Amniotic epithelial cell (primary cell): ENCODE measurements at places on chromosomes 16 and 17.
A peak's percentile ranks its signal among the peaks of the same experiment; 100 is the strongest.

DNA sequence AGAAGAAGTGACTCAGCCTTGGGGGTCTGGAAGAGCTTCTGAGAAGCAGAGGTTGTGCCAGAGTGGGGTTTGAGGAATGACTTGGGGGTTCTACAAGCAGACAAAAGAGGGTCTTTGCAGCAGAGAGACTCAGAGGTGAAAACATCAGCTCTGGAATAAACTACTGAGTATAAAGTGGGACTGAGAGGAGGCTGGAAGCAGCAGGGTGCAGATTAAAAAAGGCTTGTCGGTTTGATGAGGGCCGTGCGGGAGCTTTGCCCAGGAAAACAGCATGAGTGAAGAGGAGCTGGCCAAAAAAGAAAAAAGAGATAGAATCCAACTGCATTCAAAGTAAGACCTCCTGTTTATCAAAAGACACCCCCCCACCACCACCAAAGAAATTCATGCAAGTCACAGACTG lies 13.1 kb upstream of the ACE start:
- DNase-seq, result no peak

DNA sequence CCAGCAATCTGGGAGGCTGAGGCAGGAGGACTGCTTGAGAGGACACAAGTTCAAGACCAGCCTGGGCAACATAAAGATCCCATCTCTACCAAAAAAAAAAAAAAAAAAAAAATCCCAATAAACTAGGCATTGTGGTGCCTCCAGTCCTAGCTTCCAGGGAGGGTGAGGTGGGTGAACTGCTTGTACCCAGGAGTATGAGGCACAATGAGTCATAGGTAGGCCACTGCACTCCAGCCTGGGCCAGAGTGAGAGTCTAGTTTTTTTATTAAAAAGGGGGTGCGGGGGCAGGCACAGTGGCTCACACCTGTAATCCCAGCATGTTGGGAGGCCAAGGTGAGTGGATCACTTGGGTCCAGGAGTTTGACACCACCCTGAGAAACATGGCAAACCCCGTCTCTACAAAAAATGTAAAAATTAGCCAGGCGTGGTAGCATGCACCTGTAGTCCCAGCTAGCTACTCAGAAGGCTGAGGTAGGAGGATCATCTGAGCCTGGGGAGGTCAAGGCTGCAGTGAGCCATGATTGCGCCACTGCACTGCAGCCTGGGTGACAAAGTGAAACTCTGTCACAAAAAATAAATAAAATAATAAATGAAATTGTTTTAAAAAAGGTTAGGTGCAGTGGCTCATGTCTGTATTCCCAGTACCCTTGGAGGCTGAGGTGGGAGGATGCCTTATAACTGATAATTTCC lies 7.8 kb upstream of the CHST6 start:
- no peak for DNase-seq

GRCh38 chr16:57475711-57476339 lies 10.5 kb downstream of the DOK4 start:
- peak; percentile 48 for DNase-seq

DNA sequence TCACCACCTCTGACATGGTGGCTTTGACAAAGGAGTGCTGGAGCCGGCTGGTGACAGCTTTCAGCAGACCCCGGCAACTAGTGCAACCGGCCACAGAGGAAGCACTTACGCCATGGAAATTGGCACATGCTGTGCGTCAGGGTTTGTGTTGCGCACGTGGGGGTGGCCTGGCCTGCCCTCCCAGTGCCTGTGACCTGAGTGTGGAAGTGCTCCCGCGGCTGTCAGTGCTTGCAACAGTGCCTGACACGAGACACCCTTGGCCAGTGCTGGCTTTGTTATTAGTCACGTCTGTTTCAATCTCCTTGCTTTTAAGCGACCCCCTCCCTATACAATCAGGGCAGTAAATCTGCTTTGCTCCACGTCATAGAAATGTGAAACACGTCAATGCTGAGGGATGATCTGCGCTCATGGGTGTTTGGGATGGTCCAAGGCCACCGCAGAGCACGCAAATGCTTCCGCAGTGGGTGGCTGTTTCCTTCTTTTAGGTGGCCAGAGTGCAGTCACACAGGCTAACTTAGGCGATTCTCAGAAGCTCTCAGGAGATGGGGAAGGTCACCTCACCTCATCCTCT lies 64.3 kb downstream of the PGS1 start:
- DNase-seq, result peak; percentile 21

DNA sequence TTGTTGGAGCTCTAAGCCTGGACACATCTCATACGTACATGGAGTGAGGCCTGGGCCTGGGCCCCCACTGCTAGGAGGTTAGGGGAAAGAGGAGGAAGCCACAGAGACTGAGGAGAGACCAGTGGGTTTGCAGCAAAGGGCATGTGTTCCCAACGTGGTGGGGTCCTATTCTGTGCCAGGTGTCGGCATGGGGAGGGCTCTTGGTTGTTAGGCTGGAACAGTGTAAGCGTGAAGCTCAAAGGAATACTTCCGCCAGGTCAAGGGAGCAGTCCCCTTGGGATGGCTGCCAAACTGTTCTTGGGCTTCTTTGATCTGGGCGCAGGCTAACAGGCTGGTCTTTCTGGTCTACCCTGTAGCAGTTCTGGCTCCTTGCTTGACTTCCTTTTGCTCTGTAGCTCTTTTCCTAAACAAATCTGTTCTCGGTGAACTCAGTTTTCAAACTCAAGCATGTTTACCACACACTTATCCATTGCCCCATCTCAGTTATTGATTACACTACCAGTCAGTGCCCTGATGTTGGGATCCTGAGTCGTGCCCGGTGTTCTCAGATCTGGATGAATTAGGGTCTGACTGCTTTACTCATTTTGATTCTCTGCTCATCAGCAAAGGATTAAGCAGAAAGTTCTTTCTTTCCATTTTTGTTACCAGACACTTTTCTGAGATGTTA lies 36.4 kb downstream of the GPT2 start:
- no peak for DNase-seq

DNA sequence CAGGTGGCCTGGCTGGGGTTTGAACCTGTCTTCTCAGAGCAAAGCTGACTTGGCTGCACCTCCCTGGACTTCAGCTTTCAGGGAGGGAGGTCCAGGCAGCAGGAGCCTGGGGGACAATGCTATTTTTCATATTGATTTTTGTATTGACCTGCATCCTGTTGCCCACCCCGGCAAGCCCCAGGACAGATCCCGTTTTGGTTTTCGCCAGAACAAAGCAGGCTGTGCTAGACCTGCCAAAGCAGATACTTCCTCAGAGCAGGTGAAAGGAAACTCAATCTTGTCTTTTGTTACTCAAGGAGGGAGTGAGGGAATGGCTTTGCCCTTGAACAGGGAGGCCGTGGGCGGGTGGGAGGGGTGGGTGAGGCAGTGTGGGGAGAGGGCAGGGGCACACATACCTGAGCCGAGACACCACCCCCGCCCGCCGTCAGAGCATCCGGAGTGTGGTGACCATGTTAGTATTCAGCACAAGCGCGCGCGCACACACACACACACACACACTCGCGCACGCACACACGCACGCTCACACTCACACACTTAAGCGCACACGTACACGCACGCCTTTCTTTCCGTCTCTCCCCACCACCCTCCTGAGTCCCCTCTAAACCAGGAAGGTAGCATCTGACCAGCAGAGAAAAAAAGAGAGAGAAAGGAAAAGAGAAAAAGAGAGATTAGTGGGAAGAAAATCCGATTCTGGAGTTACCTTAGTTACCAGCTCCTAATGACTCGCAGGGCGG lies 59.5 kb downstream of the RAI1 start:
- DNase-seq, result no peak

DNA sequence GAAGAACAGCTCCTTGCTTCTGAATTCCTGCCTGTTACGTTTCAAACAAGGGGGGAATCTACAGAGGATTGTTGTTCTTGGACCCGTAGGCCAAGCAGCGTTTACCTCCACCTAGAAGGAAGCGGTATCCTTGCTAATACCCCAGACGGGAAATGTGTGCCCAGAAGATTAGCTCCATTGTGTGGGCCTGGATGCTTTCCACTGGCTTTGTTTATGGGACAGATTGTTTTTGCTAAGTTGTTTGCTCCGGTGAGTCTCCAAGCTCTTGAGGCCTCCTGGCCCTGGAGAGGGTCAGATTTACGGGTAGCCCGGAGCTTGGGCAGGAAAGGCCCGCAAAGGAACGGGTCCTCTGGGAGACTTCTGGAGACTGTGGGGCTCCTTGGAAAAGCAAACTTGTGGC lies 28.4 kb upstream of the MRTFB start:
- DNase-seq, result no peak

DNA sequence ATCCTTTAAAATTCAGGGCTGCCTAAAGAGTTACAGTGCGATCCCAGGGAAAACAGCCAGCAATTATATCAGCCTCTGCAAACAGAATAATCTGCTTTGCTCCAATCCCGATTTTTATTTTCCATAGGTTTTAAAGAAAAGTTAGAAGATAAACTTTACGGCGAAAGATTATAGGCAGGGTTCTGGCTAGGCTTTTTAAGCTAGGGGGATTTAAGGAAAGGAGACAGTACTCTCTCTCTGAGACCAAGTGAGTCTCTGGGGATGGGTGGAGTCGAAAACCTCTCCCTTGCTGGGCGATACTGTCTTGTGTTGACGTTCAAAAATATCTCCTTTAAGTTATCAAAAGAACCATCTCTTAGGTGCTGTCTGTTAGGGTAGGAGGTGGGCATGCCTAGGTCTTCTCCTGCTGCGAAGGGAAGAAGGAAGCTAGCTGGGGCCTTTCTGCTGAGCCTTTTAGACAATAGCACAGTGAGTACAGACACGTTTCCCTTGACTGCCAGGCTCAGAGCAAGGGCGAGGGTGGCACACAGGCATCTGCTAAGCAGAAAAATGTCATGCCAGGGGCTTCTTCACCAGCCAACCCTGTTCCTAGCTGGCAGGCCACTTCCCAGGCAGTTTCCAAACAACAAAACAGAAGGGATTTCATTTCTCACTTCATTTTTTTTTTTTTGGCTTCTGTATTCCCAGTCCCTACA lies 167.9 kb upstream of the MAF start:
- DNase-seq, result no peak

DNA sequence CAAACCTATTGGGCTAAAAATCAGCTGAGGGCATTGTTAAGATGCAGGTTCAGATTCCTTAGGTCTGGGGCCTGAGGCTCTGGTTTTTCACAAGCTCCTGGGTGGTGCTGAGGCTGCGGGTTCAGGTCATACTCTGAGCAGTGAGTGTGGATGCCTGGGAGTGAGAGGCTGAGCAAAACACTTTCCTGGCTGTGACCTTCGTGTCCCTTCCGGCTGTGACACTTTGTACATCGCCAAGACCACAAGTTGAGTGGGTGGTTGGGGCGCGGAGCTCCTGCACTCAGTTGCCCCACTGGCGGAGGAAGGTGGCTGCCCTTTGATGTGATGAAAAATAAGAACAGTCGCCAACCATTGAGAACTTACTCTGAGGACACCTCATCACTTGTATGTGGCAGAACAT lies 24.8 kb downstream of the CCR7 start:
- DNase-seq, result no peak

- DNase-seq, result no peak
Observed at GRCh38 chr16:83802135-83802534, 5.6 kb upstream of the HSBP1 start.

- peak; percentile 47 for DNase-seq
Observed at GRCh38 chr17:42183741-42184711, 1.2 kb downstream of the HCRT start.

DNA sequence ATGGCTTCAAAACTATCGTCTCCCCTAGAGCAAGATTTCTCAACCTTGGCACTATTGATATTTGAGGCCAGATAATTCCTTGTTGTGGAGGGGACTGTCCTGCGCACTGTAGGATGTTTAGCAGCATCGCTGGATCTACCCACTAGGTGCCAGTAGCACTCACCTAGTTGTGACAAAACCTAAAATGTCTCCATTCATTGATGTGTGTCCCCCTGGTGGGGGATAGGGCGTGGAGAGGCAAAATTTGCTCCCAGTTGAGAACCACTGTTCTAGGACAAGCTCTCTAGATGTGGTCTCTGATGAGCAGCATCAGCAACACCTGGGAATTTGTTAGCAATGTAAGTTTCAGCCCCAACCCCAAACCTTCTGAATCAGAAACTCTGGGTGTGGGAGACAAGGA lies 259.0 kb downstream of the XYLT1 start:
- DNase-seq, result no peak
